ENCODE measurements at places on chromosomes 11 and 22. TPM values are rescaled to one million over a fixed set of nuclear protein-coding genes. Genes with fewer than 3 reads are reported as not detected.
A peak's percentile ranks its signal among the peaks of the same experiment; 100 is the strongest.

Gene RTN4R
- total RNA-seq: 2.1 TPM

- H3K4me3 ChIP-seq: no peak overlapping the region
- H3K27me3 ChIP-seq: no peaks in the 10 kb centered on the region
- no peak for DNase-seq
- H3K36me3 ChIP-seq: peaks cover 2% of the 10 kb centered on the region
- peak overlapping the region; percentile 77 for H3K27ac ChIP-seq
- peaks cover 61% of the 10 kb centered on the region for H3K4me1 ChIP-seq
Observed at GRCh38 chr22:42257386-42257785, 13.1 kb downstream of the TCF20 start.

Gene FLRT1
- not detected for total RNA-seq

Gene CNGA4
- total RNA-seq: 0.23 TPM

Gene ENTHD1
- total RNA-seq: not detected

GRCh38 chr11:120244476-120245365 is 4.8 kb downstream of the POU2F3 start:
- peaks cover 18% of the 10 kb centered on the region for H3K4me1 ChIP-seq
- H3K4me3 ChIP-seq: no peak overlapping the region
- H3K27ac ChIP-seq: no peak overlapping the region
- peaks cover 72% of the 10 kb centered on the region for H3K27me3 ChIP-seq

GRCh38 chr22:35380537-35381423 is at the start of gene HMOX1:
TSS of gene HMOX1 (plus strand) at chr22:35381096. CDS start at chr22:35381174, 78 bp downstream.
- peaks cover 14% of the 10 kb centered on the region for H3K4me1 ChIP-seq
- peak within 1 kb of the TSS; percentile 34 for H3K27ac ChIP-seq
- no peaks in the 10 kb centered on the region for H3K36me3 ChIP-seq
- peak; percentile 28 for DNase-seq
- H3K27me3 ChIP-seq: peaks cover 24% of the 10 kb centered on the region

DNA sequence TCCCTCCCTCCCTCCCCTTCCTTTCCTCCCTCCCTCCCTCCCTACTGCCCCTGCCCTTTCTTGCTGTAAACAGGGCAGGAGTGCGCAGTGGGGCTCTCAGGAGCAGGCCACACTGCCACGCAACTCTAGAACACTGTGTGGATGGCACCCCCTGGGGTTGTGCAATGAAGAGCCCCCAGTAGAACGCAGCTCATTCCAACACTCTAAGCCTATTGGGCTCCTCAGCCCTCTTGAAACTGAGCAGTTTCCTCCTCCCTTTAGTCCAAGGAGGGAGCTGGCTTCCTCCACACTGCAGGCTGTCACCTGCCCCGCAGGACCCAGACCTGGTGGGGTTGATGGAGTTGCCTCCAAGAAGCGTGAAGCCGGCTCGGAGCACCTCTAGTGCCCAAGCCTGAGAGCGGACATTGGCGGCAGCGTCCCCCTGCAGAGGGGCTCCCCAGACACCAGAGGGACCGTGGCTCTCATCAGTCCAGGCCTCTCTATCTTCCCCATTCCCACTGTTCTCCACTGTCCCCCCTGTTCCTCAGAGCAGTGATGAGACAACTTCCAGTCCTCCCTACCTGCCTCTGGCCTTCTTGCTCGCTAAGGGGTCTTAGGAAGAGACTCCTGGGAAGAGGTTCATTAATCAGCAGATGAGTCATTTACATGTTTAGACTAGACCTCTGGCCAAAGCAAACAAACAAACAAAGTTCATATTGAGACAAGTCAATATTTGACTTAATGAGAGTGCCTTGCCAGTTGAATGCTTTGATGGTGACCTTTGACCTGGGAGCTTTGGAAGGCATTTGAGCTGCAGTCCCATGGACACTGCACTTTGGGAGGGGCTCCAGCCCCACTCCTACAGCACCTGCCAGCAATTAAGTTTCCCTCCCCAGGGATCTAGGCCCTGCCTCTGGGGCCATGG is 64.0 kb downstream of the RPUSD4 start:
- DNase-seq: no peak
- H3K4me3 ChIP-seq: no peak overlapping the region
- no peak overlapping the region for H3K27ac ChIP-seq
- no peaks in the 10 kb centered on the region for H3K4me1 ChIP-seq
- peaks cover 7% of the 10 kb centered on the region for H3K27me3 ChIP-seq
- peaks cover 5% of the 10 kb centered on the region for H3K36me3 ChIP-seq
